ENCODE measurements at places on chromosomes 5 and 9. TPM values are rescaled to one million over a fixed set of nuclear protein-coding genes. Genes with fewer than 3 reads are reported as not detected.
A peak's percentile ranks its signal among the peaks of the same experiment; 100 is the strongest.

DNA sequence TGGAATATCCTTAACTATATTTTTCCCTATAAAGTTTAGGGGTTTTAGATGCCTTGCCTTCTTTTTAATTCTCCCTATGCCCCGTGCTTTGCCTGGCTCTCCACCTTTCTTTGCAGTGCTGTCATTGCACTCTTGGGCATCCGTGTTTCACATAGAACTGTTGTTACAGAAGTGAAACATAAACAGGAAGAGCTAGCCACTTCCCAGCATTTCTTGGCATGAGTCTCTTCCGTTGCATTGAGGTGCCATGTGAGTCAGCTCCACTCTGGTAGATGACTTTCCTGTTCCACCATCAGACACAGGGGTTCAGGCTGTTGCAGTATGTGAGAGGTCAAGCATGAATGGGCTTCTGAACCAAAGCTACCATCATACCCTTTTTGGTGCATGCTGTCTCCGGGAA lies 73.4 kb downstream of the ANGPTL2 start:
- DNase-seq: peak; percentile 91

DNA sequence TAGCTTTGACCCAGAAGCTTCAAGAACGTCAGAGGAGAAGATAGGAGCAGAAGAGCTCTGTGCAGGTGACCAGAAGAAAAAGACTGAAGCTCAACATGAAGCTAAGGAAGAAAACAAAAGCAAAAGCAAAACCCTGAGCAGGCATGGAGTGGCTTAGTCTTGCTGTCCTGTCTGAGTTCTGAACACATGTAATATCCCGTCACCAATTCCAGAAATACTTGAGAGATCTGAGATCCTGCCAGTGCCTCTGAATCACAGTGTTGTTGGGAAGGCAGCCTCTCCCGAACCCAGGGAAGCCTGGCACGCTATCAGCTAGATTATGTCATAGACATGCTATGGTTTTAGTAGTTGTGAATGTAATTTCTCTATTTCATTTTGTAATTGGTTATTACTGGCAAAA lies 235.7 kb downstream of the ICE1 start:
- DNase-seq: no peak

DNA sequence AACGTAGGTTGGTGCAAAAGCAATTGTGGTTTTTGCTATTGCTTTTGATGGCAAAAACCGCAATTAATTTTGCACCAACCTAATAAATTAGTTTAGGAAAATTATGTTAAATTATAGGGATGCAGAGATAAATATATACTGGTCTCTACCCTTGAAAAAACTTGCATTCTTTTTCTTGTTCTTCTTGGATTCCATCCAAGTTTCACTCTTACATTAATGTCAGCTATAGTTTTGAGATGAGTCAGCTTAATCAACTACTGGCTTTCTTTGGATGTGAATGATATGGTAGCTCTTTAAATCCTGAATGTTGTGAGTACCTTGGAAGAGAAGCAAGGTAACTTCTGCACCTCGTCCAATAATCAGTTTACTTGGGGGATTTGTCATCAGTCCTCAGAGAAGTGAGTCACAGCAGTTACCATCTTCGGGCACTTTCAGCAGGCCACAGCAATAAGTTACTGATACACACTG lies 549.0 kb upstream of the ZNF608 start:
- no peak for DNase-seq

- peak; percentile 93 for DNase-seq
Observed at GRCh38 chr5:1553539-1554409, 30.0 kb upstream of the LPCAT1 start.

DNA sequence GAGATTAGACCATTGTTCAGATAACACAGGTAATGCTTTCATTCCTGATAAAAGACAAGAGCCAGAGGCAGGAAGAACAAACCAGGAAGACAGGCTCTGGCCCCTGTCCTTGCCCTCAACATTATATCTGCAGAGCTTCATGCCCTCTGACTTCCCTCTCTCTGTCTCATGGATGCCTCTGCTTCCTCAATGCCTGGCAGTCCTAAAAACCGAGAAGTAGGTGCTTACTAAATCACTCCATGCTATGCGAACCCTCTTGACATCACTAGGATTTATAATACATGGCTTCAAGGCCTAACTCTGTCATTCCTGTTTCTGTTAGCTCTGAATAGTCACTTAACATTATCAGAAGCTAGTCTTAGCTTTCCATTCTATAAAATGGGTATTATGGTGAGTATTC lies 117.8 kb downstream of the TLR4 start:
- DNase-seq: no peak

DNA sequence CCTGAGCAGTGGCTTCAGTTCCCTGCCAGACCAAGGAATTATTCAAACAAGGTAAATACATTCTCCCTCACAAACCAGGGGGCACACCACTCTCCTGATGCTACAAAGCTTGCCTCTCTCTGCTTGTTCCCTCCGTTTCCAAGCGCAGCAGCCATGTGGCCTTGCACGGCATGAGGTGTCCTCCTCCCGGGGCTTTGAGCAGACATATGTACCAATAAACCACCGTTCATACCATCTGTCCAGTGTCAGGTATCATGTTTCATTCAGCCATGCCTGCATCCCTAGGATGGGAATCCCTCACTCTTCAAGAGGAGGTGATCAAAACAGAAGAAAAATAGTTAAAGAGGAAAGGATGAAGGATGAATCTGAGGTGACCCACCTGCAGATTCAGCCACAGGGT lies 282.7 kb downstream of the ENC1 start:
- DNase-seq: peak; percentile 56

DNA sequence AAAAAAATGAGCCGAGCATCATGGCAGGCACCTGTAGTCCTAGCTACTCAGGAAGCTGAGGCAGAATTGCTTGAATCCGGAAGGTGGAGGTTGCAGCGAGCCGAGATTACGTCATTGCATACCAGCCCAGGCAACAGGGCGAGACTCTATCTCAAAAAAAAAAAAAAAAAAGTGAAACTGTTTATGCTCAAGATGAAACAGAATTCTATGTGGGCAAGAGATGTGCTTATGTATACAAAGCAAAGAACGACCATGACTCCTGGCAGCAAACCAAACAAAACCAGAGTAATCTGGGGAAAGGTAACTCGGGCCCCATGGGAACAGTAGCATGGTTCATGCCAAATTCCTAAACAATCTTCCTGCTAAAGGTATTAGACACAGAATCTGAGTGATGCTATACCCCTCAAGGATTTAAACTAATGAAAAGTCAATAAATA lies 32.6 kb upstream of the PLAC8L1 start:
- no peak for DNase-seq

DNA sequence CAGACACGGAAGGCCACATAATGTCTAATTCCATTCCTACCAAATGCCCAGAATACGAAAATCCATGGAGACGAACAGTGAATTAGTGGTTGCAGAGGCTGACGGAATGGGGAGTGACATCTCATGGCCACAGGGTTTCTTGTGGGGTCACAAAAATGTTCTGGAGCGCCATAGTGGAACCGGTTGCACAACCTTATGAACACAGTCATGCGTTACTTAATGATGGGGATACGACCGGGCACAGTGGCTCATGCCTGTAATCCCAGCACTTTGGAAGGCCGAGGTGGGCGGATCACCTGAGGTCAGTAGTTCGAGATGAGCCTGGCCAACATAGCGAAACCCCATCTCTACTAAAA lies 26.0 kb upstream of the TTLL11 start:
- DNase-seq: no peak

DNA sequence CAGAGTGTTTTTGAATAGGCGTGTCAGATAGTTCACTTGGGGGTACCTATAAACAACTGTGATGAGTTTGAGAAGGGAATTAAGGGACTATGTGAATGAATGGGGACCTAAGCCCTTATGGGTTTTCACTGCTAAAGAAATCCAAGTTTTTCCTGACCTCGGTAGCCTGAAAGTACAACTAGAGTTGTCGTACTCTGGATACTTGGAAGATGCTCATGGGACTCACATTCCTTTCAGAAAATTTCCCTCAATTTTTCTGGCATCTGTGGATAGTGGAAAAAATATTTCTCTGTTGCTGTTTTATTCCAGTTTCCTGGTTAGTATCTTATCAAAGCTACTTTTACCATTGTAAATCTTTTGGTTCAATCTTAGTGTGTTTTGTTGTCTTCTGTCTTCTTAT lies 1112.3 kb upstream of the SEMA6A start:
- no peak for DNase-seq

Gene GLRA1
- not detected for total RNA-seq

All from vagina (tissue), 2 donors.